ENCODE measurements at places on chromosomes 2 and 18.

DNA sequence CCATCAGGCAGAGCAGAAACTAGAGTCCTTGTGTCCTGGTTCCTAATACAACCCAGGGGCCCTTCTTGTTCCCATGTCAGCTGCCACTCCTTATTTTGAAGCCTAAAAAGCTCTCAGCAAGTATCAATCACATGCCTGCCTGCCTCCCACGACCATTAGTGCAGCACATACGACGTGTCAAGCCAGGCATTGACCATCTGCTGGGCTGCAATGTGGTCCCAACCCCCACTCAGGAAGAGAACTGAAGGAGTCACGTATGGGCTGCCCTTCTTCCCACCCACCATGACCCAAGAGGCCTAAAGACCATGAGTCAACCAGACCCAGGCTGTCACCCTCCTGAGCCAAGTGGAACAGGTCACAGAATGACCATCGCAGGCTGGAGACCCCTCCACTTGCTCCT, 98.8 kb downstream of the KLHL29 start:
- no peak for DNase-seq

DNA sequence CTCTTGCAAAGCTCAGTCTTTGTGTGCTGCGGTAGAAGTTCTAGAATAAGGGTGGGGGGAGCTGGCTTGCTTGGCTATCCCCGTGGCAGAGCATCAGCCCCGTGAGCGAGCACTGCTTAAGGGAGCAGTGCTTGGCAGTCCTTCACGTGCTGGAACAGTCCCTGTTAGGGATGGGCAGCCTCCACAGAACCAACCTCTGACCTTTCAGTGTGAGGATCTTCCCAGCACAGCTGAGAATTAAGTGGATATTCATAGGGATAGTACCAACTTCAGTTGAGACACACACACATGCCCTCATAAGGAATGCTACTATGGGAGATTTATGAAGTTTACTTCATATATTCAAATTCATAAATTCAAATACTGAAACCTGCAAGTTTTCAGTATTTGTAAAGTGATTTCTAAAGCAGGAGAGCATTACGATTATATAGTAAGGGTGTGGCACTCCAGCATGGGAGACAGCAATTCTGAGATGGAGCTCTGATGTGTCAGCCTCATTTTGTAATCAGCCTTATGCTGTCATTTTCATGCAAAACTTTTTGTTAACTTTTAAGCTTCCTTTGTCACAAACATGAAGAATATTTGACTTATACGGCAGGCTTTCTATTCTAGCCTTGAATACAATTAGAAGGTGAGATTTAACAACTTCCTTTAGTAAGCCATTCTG, 39.5 kb downstream of the ATP9B start:
- DNase-seq = no peak

DNA sequence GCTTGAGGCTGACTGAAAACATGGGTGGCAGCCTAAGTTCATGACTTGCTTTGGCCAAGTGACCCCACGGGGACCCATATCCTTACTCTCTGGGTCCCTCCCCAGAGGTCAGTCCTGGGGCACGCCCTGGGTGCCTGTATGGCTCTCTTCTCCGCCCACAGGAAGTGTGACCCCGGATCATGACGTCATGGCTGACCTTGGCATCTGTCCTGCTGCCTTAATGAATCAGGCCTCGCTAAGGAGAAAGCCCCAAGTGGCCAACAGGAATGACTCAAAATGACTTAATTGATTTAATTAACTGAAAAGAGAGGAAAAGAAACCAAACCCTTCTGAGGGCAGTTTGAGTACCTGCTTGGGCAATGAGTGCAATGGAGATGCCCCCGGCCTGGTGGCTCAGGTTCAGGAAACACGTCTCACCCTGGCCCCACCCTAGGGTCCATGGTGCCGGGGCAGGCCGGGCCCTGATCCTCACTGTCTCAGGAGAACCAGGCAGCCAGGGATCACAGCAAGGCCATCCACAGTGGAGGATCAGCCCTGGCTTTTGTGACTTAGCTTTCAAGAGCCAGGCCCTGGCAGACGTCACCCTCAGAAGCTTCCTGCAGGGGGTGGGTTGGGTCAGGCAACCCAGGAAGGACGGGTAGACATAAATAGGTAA, 112.0 kb downstream of the CYP26B1 start:
- DNase-seq = no peak

DNA sequence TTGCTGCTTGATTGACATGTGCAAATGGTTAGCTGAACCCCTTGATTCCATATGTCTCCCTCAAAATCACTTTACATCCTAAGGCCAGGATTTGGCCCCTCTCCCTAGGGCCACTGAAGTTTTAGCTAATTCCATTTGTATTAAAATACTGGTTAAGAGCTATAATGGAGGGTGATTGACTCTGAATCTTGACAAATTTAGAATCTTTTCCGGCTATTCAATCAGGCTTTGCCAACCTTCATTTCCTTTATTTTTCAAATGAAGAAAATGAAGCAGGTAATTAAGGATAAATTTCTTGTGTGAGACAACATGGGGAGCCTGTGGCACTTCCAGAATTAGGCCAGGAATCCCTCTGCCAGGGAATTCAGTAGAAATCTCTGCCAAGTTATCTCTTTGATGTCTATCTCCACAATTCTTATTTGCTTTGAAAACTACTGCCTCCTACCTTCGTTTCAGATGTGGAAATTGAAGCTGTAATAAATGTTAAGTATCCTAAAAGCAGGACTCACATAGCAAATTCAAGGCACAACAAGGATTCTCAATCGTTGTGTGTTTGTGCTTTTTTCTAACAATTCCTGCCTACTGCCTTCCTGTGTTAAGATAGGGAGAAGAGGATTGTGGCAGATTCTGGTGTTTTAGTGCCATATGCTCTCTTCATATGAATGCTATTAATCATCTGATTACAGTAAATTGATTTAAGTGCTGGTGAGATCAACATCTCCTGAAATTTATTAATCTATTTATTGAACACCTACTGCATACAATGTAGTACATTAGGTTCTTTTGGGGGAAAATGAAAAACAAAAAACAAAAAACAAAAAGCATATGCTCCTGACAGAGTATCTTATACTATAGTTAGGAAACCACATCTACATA, 47.8 kb upstream of the MAP4K3 start:
- DNase-seq = no peak

GRCh38 chr2:234269769-234270204, 219.3 kb downstream of the SPP2 start:
- no peak for DNase-seq

DNA sequence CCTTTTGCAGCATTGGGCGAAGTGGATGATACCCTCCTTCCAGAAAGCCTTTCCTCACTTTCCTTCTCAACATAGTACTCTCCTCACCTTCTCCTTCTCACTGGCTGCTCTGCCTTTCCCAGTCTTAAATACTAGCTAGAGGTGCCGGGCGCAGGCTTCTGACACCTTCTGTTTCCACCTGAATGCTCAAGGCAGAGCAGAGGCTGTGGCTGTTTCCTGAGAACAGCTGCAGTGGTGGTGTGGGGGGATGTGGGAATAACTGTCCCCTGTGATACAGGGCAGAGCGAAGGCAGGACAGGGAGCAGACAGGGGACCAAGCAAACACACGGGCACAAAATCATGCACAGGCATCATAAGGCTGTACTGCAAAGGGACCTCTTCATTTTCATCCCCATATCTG, 303.1 kb downstream of the SS18 start:
- no peak for DNase-seq

DNA sequence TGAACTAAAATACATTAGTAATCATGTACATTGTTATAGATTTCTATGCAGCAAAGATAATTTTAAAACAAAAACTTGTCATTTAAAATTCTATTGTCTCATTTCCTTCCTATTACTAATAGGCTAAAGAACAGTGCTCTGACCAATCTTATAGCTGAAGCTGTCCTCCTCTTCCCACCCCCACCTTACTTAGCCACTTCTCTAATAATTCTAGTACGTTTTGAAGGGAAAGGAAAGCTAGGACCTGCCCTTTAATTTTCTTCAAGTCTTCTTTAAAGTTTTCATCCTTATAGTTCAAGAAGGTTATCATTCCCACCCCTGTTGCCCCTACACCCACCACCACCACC, 121.6 kb downstream of the RBMS1 start:
- DNase-seq = no peak

GRCh38 chr18:54739476-54739875, 88.8 kb upstream of the RAB27B start:
- no peak for DNase-seq

GRCh38 chr2:35410431-35411061, 945.0 kb upstream of the CRIM1 start:
- DNase-seq = no peak

DNA sequence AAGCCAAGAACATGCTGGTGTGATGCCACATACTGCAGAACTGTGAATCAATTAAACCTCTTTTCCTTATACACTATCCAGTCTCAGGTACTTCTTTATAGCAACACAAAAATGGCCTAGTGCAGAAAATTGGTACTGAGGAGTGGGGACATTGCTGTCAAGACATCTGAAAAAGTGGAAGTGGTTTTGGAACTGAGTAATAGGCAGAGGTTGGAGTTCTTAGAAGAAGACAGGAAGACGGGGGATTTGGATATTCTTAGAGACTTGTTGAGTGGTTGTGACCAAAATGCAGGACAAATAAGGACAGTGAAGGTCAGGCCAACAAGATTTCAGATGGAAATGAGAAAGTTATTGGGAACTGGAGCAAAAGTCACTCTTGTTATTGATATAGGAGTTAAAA, 31.3 kb upstream of the CDH2 start:
- DNase-seq = no peak

GRCh38 chr2:223214394-223215253, 162.6 kb downstream of the KCNE4 start:
- DNase-seq = no peak

DNA sequence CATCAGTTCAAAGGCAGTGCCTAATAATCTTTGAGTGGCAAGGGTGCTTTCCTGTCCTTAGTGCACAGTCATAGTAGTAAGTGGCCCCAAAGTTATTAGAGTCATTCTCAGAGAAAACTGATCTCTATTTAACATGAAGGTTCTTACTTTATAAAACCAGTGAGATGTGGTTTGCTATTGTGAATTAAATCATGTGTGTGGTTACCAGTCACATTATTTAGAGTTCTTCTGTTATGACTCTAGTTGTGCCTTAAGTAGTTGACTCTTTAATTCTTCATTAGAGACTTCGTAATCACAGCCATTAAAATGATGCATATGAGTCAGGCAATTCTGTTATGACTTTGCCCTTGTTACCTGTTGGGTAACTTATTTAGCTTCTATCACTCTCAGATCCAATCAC, 1392.9 kb upstream of the ACVR2A start:
- no peak for DNase-seq

- DNase-seq = no peak
Observed at GRCh38 chr18:12745095-12745795, 42.4 kb downstream of the PSMG2 start.
